ENCODE measurements at places on chromosomes 6 and 20.

- no peak for DNase-seq
Measured at GRCh38 chr6:135095716-135096115, 41.1 kb upstream of the HBS1L start.

- no peak for DNase-seq
Measured at GRCh38 chr20:35252037-35252461, 25.6 kb downstream of the MMP24 start.

DNA sequence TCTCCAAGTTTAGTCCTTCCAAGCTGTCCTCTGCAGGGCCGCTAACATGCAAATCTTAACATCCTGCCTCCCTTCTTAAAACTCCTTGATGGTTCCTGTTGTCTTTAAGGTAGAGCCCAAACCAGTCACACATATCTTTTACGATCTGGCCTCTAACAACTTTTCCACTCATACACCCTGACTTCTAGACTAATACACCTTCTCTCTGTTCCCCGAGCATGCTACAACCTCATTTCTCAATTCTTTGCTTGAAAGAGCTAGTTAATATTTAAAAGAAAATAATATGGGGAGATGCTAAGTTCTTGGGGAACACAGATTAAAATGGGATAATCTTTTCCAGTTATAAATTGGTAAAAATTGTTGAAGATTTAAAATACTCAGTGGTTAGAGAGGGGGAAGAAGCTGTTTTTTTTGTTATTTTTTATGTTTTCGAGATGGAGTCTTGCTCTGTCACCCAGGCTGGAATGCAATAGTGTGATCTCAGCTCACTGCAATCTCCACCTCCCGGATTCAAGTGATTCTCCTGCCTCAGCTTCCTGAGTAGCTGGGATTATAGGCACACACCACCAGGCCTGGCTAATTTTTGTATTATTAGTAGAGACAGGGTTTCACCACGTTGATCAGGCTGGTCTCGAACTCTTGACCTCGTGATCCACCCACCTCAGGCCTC lies 250.7 kb downstream of the MAFB start:
- no peak for DNase-seq

DNA sequence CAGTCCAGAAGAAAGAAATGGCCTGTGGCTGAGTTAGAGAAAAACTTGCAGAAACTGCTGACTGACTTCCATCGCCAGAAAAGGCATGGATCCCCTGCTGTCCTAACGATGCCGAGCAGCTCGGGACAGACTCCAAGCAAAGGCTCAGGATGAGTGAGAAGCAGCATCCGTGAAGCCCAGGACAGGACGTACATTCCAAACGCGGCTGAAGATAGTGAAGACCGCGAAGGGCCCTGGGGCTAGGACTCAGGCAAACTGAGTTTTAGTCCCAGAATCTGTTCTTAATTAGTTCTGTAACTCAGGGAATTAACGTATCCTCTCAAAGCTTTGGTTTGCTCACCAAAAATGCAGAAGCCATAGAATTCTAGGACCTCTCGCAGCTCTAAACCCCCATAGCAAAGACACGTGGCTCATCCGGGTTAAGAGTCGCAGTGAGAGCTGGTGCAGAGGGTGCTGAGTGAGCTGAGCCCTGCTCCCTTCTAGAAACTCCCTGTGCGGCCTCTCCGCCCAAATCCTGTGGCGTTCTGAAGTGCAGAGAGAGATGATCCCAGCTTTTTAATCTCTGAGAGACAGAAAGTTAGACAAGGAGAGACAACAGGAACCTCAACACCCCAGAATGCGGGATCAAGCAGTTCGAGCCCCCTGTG lies 132.9 kb upstream of the THBS2 start:
- no peak for DNase-seq

DNA sequence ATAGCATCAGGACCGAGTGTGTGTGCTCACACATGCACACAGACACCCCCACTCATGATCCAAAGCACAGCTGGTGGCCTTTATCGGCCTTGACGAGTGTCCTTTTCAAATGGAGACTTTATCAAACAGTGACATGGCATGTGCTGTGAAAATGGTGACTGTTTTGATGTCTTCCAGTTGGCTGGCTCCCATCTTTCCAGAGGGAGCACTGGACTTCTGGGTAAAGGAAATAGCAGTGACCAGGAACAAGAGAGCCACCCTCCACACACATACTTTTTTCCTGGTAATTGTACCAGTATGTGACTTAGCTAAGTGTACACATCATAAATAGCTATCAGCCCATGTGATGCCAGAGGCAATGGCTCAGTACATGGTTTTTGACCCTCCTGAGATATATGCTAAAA lies 52.7 kb downstream of the ZDHHC14 start:
- no peak for DNase-seq

DNA sequence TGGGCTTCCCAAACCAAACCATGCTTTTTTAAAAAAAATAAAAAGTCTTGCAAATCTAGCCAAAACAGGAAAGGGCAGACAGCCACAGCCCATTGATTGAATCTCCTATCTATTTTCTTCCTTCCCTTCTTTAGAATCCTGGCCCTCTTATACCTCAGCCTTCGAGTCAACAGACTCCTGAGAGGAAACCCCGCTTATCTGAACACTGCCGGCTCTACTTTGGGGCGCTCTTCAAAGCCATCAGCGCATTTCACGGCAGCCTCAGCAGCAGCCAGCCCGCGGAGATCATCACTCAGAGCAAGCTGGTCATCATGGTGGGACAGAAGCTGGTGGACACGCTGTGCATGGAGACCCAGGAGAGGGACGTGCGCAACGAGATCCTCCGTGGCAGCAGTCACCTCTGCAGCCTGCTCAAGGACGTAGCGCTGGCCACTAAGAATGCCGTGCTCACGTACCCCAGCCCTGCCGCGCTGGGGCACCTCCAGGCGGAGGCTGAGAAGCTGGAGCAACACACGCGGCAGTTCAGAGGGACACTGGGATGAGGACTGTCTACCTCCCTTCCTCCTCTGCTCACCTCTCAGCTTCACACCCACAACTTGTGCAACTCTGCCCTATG lies 10.1 kb upstream of the RTF2 start:
- no peak for DNase-seq

Data from cerebellar nuclear complex (tissue), 1 donor.